Right ventricle myocardium inferior (tissue), 1 donor: ENCODE measurements at places on chromosomes 1 and 21. TPM values are rescaled to one million over a fixed set of nuclear protein-coding genes. Genes with fewer than 3 reads are reported as not detected.

Gene CD1E
- total RNA-seq, result not detected

Gene NHLH1
- not detected for total RNA-seq

Gene SKI
- total RNA-seq, result 38.5 TPM

Gene MX2
- total RNA-seq, result 4.8 TPM

Gene PTPN7
- 0.51 TPM for total RNA-seq

Gene RGS8
- not detected for total RNA-seq

Gene NBPF20
- total RNA-seq, result 0.57 TPM

Gene DSTYK
- total RNA-seq, result 5.2 TPM

Gene B4GALT3
- total RNA-seq, result 20.9 TPM
